ENCODE measurements at places on chromosomes 12 and 14.

DNA sequence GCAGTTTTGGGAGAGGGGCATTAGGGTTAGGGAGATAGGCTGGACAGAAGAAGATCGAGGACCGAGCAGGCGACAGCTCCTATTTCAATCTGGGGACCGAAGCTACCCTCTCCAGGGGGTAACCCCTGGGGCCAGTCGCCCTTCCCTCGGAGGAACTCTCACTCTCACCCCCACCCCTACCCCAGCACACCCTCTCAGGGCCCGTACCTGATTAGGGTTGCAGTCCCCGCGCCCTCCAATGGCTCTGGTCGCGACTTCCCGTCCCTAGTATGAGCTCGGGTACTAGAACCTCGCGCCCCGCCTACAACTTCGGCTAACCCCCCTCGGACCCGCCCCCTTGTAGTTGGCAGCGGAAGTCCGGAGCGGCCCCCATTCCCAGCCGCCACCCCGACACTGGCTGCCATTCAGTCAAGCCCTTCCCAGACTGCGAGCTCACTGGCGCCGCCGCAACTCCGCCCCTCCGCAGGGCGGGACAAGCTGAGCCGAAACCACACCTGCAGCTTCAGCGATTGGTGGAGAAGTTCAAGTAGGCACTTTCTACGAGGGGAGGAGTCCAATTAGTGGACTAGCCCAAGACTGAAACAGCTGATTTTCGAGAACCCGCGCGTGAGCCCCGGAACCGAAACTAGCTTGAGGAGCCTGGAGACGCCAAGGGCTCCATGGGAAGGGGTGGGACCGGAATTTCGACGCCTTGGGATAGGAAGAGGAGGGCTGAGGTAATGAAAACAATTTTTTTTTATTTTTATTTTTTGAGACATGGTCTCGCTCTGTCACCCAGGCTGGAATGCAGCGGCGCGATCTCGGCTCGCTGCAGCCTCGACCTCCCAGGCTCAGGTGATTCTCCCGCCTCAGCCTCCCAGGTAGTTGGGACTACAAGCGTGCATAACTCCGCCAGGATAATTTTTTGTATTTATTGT lies at the start of gene STAT2:
STAT2 (minus strand) TSS at position 257 of the 917 bp plus-strand sequence. CDS start 3,536 bp downstream, outside the sequence.
- DNase-seq, result peak; percentile 93

- no peak for DNase-seq
Observed at GRCh38 chr14:103329401-103330347, 4.4 kb upstream of the EIF5 start.

DNA sequence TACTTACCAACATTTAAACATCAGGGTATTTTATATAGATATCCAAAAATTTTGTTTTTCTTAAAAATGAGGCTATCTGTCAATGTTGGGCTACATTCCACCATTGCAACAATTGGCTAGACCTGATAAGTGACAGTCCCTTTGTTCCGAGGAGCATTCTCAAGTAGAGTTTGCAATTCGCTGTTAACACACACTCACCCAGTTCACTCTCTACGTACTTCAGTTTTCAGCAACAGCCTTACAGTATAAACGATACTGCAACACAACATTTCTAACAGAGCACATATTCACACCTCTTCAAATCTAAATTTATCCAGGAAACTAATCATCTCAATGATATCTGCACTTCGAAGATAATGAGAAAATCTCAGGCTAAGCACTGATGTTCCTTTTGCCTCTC lies 393.5 kb downstream of the NAV3 start:
- no peak for DNase-seq

GRCh38 chr14:28589792-28590191 lies 176.8 kb upstream of the FOXG1 start:
- DNase-seq, result no peak

- DNase-seq, result no peak
Observed at GRCh38 chr12:30134229-30134628, 350.5 kb upstream of the TMTC1 start.

DNA sequence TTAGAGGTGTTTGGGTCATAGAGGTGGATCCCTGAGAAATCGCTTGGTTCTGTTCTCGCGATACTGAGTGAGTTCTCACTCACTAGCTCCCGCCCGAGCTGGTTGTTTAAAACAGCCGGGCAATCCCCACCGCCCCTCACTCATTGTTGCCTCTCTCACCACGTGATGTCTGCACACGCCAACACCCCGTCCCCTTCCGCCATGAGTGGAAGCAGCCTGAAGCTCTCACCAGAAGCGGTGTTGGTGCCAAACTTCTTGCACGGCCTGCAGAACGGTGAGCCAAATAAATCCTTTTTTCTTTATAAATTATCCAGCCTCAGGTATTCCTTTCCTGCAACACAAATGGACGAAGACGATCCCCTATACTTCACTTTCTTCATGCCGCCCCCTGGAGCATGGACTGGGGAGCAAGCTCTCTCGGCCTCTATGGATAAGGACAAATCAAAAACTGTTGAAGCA lies 45.4 kb upstream of the CCND2 start:
- DNase-seq, result no peak

- peak; percentile 40 for DNase-seq
Observed at GRCh38 chr12:8145754-8146441, 10.9 kb upstream of the ZNF705A start.

DNA sequence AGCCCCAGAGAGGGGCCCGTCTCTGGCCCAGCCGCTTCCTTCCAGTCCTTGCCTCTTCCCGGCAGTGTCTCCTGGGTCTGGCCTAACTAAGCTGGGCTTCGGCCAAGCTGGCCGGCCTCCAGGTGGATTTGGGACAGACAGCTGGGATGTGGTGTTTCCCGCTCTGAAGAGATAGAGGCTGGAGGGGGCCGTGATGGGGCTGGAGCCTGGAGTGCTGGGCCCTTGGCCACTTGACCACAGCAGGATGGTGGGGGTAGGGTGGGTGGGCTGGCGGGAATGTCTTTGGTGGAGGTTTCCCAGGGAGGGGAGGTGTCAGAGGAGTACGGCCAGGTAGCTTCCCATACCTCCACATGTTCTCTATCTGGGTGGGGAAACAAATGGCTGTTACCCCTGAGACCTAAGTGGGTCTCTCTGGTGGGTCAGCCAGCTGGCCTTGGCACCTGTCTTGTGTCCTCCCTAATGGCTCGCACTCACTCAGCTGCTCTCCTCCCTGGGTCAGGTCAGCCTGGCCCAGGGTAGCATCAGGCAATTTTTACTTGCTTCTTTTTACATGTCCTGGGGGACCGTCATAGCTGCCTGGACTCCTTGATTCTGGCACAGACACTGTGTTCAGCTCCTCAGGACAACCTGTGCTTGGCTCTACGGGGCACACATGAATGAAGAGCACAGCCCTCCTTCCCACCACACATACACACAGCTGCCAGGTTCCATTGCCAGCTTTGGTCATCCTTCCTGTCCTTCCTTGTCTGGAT lies 19.8 kb upstream of the PGF start:
- no peak for DNase-seq

DNA sequence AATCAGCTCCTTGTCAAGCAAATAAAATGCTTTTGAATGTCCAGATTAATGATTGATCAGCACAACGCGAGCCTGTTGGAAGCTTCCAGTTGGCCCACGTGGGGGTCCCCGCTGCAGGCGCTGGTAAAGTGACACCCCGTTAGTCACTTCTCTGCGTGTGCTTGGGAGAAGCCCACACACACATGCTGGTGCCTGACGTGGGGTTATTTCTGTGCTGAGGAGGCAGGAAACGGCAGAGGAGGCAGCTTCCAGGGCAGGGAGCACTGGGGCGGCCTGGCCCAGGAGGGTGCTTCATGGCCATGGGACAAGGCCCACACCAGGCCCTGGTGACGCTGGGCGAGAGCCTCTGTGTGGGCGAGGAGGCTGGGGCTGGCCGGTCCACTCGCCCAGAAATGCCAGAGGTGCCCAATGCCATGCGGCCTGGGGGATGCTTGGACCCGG lies 101.5 kb downstream of the KIF26A start:
- DNase-seq, result no peak

- no peak for DNase-seq
Observed at GRCh38 chr12:47753021-47754001, 5.4 kb downstream of the RAPGEF3 start.

DNA sequence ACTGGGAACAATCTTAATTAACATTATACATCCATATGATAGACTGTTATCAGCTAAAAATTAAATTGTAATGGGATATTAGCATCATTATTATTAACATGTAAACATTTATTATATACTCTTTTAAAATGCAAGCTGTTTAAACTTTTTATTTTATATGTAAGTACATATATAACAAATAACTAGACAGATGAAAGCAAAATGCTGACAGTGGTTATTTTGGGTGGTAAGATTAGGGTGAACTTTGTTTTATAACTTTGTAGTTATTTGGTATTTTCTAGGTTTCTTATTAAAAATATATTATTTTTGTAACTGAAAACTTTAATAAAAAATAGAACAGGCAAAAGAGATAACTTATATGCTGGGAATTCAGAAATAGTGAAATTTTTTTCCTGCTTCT lies 62.6 kb upstream of the KIF21A start:
- no peak for DNase-seq

- DNase-seq, result no peak
Observed at GRCh38 chr12:105483691-105484090, 153.2 kb downstream of the C12orf75 start.

- no peak for DNase-seq
Observed at GRCh38 chr12:42663621-42664020, 74.1 kb upstream of the PRICKLE1 start.

DNA sequence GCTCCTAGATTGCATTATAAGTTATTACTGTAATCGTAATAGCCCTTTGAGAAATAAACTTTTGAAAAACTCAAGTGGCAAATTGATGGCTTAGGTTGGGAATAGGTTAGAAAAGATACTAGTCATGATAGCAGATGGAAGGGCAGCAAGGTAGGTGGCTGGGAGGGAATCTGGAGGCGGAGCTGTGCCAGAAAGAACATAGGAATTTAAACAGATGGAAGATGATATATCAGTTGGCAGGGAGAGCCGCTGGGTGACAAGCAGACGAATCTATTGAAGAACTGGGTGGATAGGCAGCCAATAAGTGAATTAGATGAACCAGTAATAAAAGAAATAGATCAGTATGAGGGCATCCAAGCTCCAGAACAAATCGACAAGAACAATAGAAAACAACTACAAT lies 142.1 kb downstream of the CNTN1 start:
- DNase-seq, result no peak

GRCh38 chr14:30651937-30652336 lies 29.8 kb downstream of the SCFD1 start:
- DNase-seq, result no peak

DNA sequence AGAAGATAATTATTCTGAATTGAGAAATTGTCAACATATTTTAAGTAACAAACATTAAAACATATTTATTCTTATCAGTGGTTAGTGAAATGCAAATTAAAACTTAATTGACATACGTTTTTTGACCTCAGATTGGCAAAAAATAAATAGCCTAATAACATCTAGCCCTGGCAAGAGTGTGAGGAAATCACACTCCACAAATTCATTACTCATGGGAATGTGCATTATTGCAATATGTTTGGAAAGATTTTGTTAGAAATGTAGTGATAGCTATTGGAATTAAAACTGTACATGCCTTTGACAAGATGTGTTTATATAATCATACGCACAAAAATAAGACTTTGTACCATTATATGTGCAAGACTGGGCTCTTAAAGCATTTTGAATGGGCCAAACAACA lies 168.6 kb downstream of the KITLG start:
- no peak for DNase-seq

GRCh38 chr12:12881151-12881909 lies 10.0 kb upstream of the GPRC5A start:
- DNase-seq, result peak; percentile 35

GRCh38 chr14:105144666-105145380 lies 23.8 kb downstream of the JAG2 start:
- DNase-seq, result no peak

GRCh38 chr14:95994593-95994928 lies 44.6 kb upstream of the C14orf132 start:
- DNase-seq, result no peak

All from H54 (cell line).